ENCODE measurements at places on chromosomes 6 and 20.

- DNase-seq, result no peak
Observed at GRCh38 chr20:62007127-62007647, 58.5 kb downstream of the TAF4 start.

- DNase-seq, result no peak
Observed at GRCh38 chr6:160029525-160029924, 60.6 kb downstream of the IGF2R start.

- DNase-seq, result no peak
Observed at GRCh38 chr20:12838261-12838866, 170.4 kb upstream of the SPTLC3 start.

DNA sequence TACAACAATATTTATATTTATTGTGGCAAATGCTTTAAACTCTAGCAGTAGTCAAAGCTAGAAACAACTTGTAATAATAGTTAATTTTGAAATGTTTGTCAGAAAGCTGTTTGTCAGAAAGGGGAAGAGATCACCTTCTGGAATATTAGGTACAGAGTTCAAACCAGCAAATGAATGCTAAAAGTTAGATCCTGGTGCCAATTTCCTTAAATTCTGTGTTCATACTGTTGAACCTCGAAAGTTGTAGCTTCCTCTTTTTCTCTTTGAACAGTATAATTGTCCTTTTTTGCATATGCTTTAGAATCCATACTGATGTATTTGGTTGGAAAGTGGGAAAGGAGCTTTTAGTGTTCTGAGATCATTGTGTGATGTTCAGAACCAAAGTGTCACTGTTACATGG lies 22.4 kb downstream of the ITCH start:
- DNase-seq, result no peak

GRCh38 chr20:53175135-53175780 lies 203.1 kb downstream of the TSHZ2 start:
- DNase-seq, result no peak

DNA sequence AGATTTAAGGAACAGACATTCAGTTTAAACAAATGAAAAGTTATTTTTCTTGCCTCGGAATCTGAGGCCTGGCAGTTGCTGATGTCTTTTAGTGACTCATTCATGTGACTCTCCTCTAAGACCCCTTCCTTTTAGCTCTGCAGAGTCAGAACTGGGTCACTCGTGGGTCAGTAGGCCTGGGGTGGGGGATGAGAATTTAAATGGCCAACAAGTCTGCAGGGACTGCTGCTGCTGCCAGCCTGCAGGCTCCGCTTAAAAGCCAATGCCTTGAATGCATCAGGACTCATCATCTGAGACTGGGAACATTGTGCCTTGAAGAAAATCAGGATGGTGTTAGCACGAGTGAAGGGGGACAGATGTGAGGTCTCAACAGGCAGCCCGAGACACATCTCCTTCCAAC lies 404.3 kb downstream of the CDH26 start:
- no peak for DNase-seq

DNA sequence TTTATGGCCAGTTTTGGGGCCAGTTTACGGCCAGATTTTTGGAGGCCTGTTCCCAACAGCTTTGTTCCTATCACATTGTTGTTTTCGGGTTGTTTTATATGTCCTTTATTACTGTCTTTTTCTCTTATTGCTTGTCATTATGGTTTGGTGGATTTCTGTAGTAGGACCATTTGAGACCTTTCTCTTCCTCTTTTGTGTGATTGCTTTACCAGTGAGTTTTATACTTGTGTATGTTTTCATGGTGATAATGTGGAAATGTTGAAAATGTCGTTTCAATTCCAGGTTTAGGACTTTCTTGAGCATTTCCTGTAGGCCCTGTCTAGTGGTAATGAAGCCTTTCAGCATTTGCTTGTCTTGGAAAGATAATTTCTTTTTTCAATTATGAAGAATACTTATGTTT lies 17.8 kb downstream of the HLA-B start:
- DNase-seq, result no peak

GRCh38 chr6:25112322-25112773 lies 166.8 kb upstream of the CARMIL1 start:
- DNase-seq, result no peak

GRCh38 chr6:48021904-48022303 lies 89.1 kb downstream of the PTCHD4 start:
- DNase-seq, result no peak

DNA sequence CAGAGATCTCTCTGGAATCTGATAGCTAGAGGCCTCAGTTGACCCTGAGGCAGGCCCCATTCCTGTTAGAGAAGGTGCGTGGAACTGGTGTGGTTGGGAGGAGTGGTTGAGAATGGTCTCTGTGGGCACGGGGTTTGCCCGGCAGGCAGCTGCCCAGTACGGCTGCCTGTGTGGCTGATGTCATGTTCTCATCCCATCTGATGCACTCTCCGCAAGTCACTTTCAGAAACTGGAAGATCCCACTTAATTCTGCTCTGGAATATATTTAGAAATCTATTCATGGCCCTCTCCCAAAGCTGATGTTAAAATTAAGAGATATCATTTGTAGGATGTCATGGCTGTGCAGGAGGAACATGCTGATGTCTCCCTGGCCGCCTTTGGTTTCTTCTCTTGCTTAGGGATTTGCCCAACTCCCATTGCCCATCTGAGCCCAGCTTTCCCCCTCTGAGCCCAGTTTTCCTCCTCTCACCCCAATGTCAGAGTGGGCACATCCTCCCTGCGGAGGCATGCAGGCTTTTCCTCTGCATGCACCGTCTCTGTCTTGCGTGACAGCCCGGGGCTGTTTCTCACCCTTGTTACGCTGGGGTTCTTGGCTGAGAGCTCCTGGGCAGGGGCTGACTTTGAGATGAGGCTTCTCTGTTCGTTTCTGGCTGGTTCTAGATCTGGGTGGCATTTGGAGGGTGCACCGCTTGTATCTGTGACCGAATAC lies 21.0 kb downstream of the PHACTR3 start:
- DNase-seq, result no peak

DNA sequence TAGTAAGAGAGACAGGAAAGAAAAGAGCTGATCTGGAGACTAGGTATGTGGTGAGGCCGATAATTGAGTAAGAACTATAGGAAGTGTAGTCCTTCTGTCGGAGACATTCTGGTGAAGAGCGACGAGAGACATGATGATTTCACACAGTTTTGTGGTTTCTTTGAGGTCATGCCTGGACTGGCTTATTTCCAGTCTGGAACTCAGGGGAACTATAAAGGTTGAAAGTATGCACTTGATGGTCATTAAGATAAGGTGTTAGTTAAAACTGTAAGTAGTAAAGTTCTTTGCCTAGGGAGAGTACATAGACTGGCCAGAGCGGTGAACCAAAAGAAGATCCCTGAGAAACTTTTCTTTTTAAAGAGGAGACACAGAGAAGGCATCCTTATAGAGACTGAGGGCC lies 68.8 kb downstream of the RFX6 start:
- no peak for DNase-seq

DNA sequence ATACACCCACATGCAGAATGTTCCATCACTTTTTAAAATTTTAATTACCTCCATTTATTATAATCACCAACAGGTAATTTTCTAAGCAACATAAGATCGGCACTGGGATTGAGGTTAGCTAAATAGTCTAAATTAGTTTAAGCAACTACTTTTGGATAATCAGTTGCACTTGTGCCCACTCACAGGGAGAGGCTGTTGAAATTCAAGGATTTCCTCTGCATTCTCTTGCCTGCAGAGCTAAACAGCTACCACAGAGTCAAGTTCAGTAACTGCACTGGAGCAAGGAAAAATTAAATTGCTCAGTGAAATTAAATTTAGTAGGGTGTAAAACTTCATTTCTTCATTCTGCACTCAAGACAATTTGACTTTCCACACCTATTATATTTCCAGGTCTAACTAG lies 120.7 kb upstream of the CCDC28A start:
- no peak for DNase-seq

- no peak for DNase-seq
Observed at GRCh38 chr20:37807471-37808232, 95.3 kb upstream of the VSTM2L start.

DNA sequence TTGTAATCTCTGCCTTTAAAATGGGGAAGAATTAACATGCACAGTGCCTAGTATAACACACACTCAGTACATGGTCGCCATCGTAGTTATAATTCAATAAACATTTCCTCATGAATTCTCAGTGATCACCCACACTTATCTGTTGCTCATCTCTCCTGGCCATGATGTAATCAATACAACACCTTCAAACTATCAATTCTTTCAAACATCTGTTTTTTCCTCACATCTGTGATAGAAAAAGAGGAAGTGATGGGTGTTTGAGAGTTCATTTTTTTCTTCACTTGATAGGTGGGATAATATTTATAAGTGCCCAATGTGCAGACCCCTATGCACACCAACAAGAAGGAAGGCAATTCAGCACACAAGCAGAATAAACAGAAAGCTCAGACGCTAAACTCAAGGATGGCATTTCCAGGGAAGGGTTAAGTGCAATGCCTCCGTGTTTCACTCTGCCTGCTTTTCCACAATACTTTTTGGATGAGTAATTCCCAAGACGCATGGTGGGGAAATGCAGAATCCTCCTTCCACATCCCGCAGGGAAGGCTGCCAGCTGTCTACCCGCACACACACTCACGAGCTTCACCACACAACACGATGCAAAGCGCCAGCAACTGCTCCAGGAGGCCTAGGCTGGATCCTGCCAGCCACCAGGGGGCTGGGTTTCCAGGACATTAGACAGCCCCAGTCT lies 100.3 kb downstream of the GMPR start:
- DNase-seq, result peak; percentile 98

GRCh38 chr6:53313784-53314400 lies 34.9 kb downstream of the ELOVL5 start:
- no peak for DNase-seq

- DNase-seq, result no peak
Observed at GRCh38 chr20:22680031-22680740, 95.8 kb upstream of the FOXA2 start.

DNA sequence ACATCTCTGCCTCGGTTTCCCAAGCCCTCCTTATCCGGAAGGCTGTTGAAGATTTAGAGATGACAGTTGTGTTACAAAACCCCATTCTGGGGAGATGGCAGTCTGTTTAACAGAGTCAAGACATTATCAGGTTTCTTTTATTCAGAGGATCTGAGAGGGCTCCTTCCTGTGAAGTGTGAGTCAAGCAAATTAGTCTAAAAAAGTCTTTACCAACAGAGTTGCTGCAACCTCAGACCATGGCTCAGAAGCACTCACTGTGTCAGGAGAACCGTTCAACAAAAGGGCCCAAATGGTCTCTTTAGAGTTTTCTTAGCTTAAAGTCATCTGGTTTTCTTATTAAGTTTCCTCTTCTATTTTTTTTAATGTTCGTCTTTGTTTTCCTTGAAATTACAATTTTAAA lies 717.8 kb downstream of the EPM2A start:
- DNase-seq, result no peak

GRCh38 chr20:57959589-57959988 lies 249.8 kb upstream of the PMEPA1 start:
- DNase-seq, result no peak

GRCh38 chr6:33428224-33428965 lies 8.5 kb downstream of the SYNGAP1 start:
- no peak for DNase-seq

GRCh38 chr6:79463621-79464050 lies 73.6 kb downstream of the LCA5 start:
- no peak for DNase-seq

GRCh38 chr6:41427642-41428335 lies 92.4 kb downstream of the NCR2 start:
- DNase-seq, result no peak

DNA sequence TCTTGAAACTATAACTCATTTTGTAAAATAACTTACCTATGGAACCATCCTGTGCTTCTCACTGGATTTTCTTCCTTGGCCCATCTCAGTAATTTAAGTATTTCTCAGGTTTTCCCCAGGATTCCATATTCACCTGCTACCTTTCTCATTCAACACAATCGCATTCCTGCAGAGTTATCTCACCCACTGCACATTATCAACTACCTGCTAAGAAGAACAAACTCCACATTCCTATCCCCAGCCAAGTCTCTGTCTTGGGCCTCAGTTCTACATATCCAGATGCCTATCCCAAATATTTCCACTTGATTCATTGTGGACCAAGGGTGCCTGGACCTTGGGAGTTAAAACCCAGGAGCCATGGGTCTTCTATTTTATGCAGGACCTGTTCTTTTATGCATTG lies 60.2 kb upstream of the KCNQ5 start:
- DNase-seq, result no peak

DNA sequence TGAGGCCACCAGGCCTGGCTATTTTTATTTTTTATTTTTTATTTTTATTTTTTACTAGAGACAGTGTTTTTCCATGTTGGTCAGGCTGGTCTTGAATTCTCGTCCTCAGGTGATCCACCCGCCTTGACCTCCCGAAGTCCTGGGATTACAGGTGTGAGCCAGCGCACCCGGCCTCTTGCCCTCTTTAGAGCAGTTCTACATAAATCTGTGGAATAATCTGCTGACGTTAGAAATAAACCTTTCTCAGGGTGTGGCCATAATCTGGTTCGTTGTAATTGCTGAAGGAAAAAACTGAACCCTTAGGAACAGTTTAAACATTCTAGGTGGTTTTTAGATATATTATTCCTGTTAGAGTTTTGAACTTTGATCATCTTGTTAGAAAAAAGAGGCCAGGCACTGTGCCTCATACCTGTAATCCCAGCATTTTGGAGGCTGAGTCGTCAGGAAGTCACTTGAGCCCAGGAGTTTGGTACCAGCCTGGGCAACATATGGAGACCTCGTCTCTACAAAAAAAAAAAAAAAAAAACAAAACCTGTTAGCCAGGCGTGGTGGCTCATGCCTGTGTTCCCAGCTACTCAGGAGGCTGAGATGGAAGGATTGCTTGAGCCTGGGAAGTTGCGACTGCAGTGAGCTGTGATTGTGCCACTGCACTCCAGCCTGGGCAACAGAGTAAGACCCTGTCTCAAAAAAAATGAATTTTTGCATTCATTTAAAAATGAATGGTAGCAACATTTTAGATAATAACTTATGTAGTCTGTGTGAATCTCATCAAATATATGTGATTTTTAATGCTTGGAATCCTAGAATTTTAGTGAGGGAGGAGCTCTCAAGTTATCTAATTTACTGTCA lies 24.2 kb downstream of the ASXL1 start:
- DNase-seq, result no peak

- no peak for DNase-seq
Observed at GRCh38 chr6:28282926-28283325, 1.6 kb downstream of the PGBD1 start.

GRCh38 chr6:92779746-92780145 lies 639.6 kb downstream of the EPHA7 start:
- no peak for DNase-seq

GRCh38 chr6:79627422-79627821 lies 3.7 kb upstream of the SH3BGRL2 start:
- no peak for DNase-seq

- DNase-seq, result peak; percentile 39
Observed at GRCh38 chr20:47315339-47316056, 41.0 kb downstream of the ZMYND8 start.

GRCh38 chr20:13341737-13342393 lies 120.8 kb downstream of the ISM1 start:
- DNase-seq, result no peak

- DNase-seq, result no peak
Observed at GRCh38 chr6:51352506-51353029, 533.9 kb downstream of the TFAP2B start.
